ENCODE measurements at places on chromosomes 7 and 10. TPM values are rescaled to one million over a fixed set of nuclear protein-coding genes. Genes with fewer than 3 reads are reported as not detected.

The PNLIPRP3 gene
- total RNA-seq, result not detected

The PON1 gene
- total RNA-seq, result not detected

The FBXL13 gene
- total RNA-seq, result 2.7 TPM

The PLXDC2 gene
- 48.2 TPM for total RNA-seq

The TBXAS1 gene
- 186 TPM for total RNA-seq

The ZNF853 gene
- total RNA-seq, result 4.4 TPM

DNA sequence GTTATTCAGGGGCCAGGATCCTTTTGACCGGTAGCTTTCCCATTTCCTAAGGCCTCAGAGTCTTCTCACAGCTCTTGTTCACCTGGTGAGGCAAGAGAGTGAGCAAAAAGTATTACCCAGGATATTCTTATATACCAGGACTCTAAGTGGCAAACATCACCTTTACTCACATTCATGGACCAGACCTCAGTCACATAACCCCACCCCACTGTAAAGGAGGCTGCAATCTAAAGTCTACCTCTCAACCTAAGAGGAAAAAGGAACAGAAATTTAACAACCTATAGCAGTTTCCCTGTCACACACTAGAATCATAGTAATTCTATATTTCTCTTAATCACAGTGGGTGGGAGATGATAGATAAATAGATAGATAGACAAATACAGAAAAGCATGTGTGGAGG, 176.0 kb upstream of the PTPRZ1 start:
- H3K36me3 ChIP-seq, result no peaks in the 10 kb centered on the region
- no peak overlapping the region for H3K27ac ChIP-seq

GRCh38 chr7:107902381-107902780, 11.4 kb downstream of the DLD start:
- H3K36me3 ChIP-seq, result peaks cover 75% of the 10 kb centered on the region
- no peak overlapping the region for H3K27ac ChIP-seq
- H3K4me3 ChIP-seq, result no peak overlapping the region
- no peak for DNase-seq
- no peaks in the 10 kb centered on the region for H3K27me3 ChIP-seq

GRCh38 chr7:130982160-130982638, 248.2 kb upstream of the KLF14 start:
- H3K4me1 ChIP-seq, result peaks cover 49% of the 10 kb centered on the region
- H3K4me3 ChIP-seq, result no peak overlapping the region

GRCh38 chr7:118369987-118370386, 145.5 kb downstream of the ANKRD7 start:
- no peaks in the 10 kb centered on the region for H3K4me1 ChIP-seq
- H3K4me3 ChIP-seq, result no peak overlapping the region
- H3K36me3 ChIP-seq, result no peaks in the 10 kb centered on the region
- no peaks in the 10 kb centered on the region for H3K27me3 ChIP-seq
- DNase-seq, result no peak

- peaks cover 77% of the 10 kb centered on the region for H3K36me3 ChIP-seq
- no peaks in the 10 kb centered on the region for H3K4me1 ChIP-seq
- H3K27me3 ChIP-seq, result no peaks in the 10 kb centered on the region
Measured at GRCh38 chr7:123548406-123548805, 9.2 kb downstream of the NDUFA5 start.

DNA sequence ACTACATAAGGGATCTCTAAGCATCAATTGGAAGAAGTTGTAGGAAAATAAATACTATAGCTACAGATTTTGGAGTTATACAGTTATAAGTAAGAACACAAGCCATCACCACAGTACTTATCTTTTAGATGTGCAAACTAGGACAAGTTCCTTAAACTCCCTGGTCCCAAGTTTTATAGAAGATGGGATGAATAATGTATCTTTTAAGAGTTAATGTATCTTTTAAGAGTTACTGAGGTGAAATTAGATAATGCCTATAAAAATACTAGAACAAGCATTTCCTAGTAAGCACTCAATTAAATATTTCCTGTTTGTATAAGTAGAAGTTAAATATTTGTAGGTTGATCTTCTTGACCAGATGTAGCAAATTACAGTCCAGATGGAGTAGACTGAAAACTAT, 56.8 kb downstream of the SEMA3A start:
- H3K27ac ChIP-seq, result no peak overlapping the region
- no peak for DNase-seq
- no peak overlapping the region for H3K4me3 ChIP-seq
- no peaks in the 10 kb centered on the region for H3K27me3 ChIP-seq
- no peaks in the 10 kb centered on the region for H3K4me1 ChIP-seq

All from spleen (tissue), 13 donors.